ENCODE measurements at places on chromosomes 3 and 15. TPM values are rescaled to one million over a fixed set of nuclear protein-coding genes. Genes with fewer than 3 reads are reported as not detected.

CHL1 gene
- not detected for total RNA-seq

PSTPIP1 gene
- 0.09 TPM for total RNA-seq

SPSB4 gene
- total RNA-seq = not detected

ZNF385D gene
- 0.27 TPM for total RNA-seq

XCR1 gene
- not detected for total RNA-seq

NT5DC2 gene
- 61.9 TPM for total RNA-seq

IL1RAP gene
- 28.1 TPM for total RNA-seq

KIF7 gene
- 9.5 TPM for total RNA-seq

FEZF2 gene
- total RNA-seq = not detected

RHOV gene
- total RNA-seq = under 0.01 TPM

C3orf52 gene
- total RNA-seq = 3.8 TPM

ZIC4 gene
- total RNA-seq = not detected

CIP2A gene
- total RNA-seq = 13.0 TPM

Data from endothelial cell of coronary artery (primary cell).